ENCODE measurements at places on chromosomes 4 and X. TPM values are rescaled to one million over a fixed set of nuclear protein-coding genes. Genes with fewer than 3 reads are reported as not detected.

The DMD gene
- total RNA-seq, result 3.9 TPM

The SCML1 gene
- 10.1 TPM for total RNA-seq

The STK32B gene
- 1.6 TPM for total RNA-seq

The USP27X gene
- total RNA-seq, result 2.1 TPM

The SLITRK2 gene
- 0.02 TPM for total RNA-seq

The SMARCA5 gene
- 32.0 TPM for total RNA-seq

The CRLF2 gene
- 4.7 TPM for total RNA-seq

The P2RY10 gene
- not detected for total RNA-seq

The CT45A2 gene
- total RNA-seq, result not detected

The H2BW2 gene
- not detected for total RNA-seq

The MXRA5 gene
- total RNA-seq, result not detected

The ADH4 gene
- total RNA-seq, result not detected
